ENCODE measurements at places on chromosomes 6 and 20. TPM values are rescaled to one million over a fixed set of nuclear protein-coding genes. Genes with fewer than 3 reads are reported as not detected.
A peak's percentile ranks its signal among the peaks of the same experiment; 100 is the strongest.

DNA sequence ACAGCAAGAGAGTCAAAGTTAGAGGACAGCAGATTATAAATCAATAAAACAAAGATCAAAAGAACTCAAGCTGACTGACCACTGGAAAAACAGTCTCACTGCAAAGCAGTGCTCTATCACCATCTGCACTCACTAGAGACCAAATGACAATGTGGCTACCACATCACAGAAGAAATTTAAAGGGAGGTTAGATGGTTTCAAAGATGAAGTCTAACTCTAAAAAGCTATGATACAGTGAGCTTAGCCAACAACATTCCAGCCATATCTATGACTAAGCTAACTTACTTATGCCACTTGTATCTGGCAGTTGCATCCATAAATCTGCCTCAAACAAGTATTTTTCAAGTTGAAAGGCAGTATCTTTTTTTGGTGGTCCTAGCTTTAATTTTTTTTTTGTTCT is 68.6 kb downstream of the ARHGAP18 start:
- no peak for DNase-seq

DNA sequence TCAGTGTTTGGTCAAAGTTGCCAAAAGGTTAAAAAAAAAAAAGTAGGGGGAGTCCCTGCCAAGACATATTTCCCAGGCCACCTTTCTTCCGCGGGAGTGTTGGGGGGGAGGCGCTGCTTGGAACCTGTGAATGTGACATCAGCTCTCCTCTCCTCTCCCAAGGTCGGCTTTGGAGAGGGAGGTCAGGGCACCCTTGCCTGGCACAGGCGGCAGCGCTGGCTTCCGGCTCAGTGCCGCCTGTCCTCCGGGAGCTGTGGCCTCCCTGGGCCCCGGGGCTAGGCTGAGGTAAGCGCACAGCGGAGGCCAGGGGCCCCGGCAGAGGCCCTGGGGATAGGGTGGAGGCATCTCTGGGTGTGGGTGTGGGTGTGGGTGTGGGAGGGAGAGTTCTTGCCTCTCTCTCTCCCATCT is 1.9 kb upstream of the EDN1 start:
- peak; percentile 71 for DNase-seq

GRCh38 chr20:24983896-24984295 is 8.7 kb downstream of the APMAP start:
- DNase-seq, result peak; percentile 34

GRCh38 chr6:98469141-98469540 is 365.2 kb upstream of the POU3F2 start:
- DNase-seq, result no peak

- DNase-seq, result peak; percentile 94
Observed at GRCh38 chr6:29926413-29927274, 15.7 kb upstream of the HLA-A start.

DNA sequence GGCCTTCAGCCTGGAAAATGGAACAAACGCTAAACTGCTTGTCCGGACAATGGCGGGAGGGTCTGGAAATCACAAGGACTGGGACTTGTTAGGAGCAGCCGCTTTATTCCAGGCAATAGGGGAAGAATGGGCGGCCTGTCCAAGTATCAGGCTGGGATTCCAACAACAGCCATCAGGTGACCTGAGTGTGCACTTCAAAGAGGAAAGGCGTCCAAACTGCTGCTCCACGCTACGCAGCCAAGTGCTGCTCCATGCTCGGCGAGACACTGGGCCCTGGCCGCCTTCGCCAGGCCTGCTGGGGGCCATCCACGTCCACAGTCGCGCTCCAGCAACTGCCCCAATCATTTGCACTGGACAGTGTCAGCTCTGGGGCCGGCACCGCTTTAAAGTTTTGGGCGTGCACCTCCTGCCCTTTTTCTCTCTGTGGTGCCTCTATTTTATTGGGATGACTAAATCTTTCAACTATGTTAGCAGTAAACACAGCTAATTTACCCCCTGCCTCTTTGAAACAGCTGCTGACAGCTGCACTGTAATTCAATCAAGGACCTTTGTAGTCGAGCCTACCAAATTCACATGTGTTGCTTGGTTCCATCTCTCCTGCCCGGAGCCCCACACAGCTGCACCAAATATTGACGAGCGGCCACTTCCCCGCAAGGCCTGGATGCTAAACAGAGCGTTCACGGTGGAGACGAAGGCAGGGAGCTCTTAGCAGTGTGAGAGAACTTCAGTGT is 98.3 kb downstream of the BMP7 start:
- peak; percentile 22 for DNase-seq

DNA sequence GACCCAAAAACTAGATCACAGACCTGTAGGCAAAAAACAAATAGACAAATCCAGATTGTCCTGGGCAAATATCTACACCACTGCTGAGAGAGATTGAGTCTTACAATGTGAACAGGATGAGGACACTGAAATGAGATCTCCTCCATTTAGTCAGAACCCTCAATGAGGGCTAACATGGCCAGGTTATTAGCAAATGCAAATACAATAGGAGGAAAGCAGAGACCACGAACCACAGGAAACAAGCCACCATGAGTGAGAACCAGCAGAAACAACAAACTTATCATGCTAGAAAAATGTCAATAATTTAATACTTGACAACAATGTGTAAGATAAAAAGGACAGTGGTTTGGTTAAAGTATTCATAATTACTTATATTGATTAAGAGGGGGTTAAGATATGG is 162.8 kb downstream of the SYNE1 start:
- no peak for DNase-seq

DNA sequence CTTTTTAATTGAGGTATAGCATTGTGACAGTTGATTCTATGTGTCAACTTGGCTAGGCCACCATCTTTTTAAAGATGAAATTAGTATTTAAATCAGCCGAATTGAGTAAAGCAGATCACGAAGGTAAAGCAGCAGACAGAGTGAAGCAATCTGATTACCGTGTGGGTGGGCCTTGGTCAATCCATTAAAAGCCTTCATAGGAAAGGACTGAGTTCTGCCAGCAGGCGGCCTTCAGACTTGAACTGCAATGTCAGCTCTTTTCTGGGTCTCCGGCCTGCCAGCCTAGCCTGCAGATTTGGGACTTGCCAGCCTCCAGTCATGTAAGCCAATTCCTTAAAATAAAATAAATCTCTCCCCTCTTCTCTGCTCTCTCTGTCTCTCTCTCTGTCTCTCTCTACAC is 22.4 kb upstream of the TGM2 start:
- no peak for DNase-seq

GRCh38 chr6:135951169-135951568 is 99.7 kb downstream of the PDE7B start:
- no peak for DNase-seq

DNA sequence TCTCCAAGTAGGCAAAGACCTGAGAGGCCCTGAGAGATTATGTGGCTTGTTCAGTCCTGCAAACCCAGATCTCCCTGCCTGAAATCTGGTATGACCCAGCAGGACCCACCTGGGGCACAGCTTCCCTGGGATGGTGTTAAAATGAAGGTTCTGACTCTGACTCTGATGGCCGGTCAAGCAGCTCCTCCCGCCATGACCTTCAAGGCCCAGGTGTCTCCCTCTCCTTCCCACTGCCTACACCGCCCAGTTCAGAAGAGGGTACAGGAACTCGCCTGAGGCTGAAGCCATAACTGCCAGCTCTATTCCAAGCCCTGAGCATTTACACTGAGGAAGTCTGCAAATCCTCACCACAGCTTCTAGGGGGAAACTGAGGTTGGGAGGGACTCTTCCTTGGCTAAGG is 5.9 kb upstream of the CST7 start:
- DNase-seq, result peak; percentile 28

- DNase-seq, result no peak
Observed at GRCh38 chr6:105952772-105953690, 133.1 kb upstream of the PRDM1 start.

DNA sequence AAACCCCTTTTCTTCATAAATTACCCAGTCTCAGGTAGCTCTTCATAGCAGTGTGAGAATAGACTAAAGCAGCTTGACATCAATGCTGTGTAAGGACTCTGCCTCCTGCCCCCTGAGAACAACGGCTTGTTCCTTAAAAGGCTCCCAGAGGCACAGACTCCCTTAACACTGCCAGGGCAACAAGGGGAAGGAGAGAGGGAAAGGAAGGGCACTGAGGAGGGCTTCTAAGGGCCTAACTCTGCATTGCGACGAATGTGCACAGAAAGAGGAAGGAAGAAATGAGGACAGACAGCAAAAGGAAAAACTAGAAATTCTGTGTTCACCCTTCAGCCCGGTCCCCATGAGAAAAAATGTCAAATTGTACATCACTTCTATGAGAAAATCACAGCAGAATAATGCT is 74.0 kb downstream of the AGPAT4 start:
- DNase-seq, result no peak

GRCh38 chr20:36086767-36087166 is 67.8 kb upstream of the EPB41L1 start:
- DNase-seq, result no peak

DNA sequence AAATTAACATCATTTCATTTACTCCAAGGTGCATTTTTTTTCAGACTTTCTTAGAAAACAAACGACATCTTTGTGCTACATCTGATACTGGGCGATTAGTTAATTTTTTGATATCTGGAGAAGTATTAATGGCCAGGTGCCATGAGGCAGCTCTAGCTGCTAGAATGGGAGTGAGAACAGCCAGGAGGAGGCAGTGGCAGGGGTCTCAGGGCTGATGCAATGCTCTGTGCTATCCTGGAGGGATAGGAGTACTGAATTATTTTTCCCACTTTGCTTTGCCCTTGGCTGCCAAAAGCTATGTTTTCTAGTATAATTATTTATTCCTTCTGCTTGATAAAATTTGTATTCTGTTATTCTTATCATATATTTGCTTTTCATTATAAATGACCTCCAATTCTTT is 133.6 kb upstream of the NOX3 start:
- no peak for DNase-seq

DNA sequence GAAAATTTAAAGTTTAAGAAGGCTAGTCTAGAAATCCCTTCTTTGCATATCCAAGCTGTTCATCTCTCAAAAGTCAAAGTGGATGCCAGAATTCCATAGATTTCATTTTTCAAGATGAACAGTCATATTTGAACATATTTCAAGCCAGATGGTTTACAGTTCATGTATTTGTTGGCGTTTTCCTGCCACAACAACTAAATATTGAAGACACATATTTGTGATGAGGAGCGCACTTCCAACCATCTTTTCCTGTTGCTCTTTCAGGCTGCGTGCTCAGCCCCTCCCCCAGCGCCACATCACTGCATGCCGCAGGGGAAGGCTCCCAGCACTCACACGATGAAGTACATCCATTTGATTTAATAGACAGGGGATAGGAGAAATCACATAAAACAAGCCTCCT is 5.9 kb upstream of the NOX3 start:
- DNase-seq, result no peak

GRCh38 chr20:41003143-41003935 is 25.3 kb upstream of the TOP1 start:
- no peak for DNase-seq

DNA sequence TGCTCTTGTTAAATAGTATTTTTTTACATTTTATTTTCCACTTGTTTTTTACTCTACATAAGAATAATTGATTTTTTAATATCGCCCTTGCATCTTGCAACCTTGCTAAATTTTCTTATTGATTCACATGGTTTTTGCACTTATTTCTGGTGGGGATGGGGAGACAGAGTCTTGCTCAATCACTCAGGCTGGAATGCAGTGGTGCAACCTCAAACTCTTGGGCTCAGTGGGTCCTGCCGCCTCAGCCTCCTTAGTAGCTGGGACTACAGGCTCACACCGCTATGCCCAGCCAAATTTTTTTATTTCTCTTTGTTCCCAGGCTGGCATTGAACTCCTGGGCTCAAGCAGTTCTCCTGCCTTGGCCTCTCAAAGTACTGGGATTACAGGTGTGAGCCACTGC is 30.3 kb downstream of the LIN28B start:
- no peak for DNase-seq

- DNase-seq, result no peak
Observed at GRCh38 chr6:106620931-106621672, 8.2 kb downstream of the RTN4IP1 start.

The SPAG4 gene
- total RNA-seq, result 14.7 TPM

The GPR6 gene
- not detected for total RNA-seq

The PRR3 gene
- 12.9 TPM for total RNA-seq

The ARMH2 gene
- 3.0 TPM for total RNA-seq

The GRM1 gene
- 0.19 TPM for total RNA-seq

The PAK5 gene
- total RNA-seq, result not detected

The NKX2-2 gene
- not detected for total RNA-seq

The DPM1 gene
- total RNA-seq, result 49.9 TPM
